ENCODE measurements at places on chromosomes 6 and 20.

GRCh38 chr6:159966339-159966738 lies 2.5 kb upstream of the IGF2R start:
- no peak for DNase-seq

DNA sequence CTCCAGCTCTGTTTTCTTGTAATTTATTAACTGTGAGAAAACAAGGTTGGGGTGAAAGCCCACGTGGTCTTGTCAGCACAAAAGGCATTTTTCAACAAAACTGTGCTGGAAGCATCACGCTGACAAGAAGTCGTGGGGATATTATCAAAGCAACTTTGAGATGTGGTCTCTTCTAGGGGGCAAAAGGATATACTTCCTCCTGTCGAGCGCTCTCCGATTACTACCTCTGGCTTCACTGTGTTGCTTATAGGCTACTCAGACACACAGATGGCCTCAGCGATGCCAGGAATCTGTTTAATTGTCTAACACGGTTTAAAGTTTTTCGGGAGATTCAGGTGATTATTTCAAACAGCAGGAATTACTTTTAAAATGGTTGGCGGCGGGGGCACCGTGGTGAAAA lies 275.9 kb upstream of the SOX4 start:
- no peak for DNase-seq

- DNase-seq: no peak
Measured at GRCh38 chr6:106370639-106371038, 10.1 kb downstream of the CRYBG1 start.

GRCh38 chr6:48664826-48665225 lies 553.8 kb upstream of the PTCHD4 start:
- no peak for DNase-seq

DNA sequence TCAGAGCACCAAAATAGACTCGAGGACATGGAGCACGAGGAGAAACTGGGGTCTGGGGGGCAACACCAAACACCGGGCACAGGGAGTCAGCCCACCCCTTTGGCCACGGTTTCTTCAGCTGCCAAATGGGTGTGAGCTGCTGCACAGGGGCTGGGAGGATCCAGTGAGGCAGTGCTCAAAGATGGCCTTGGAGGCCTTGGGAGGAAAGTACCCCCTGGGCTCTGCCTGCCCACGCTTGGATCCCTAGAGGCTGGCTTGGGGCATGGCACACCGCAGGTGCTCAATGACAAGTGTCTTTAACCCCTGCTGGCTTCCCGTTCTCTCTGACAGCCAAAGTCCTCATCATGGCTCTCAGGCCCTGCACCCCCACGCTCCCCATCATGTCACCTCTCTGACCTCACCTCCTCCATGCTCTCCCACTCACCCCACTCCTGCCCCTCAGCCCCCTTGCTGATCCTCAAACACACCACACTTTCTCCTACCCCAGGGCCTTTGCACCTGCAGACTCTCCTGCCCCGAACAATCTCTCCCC lies 190.3 kb downstream of the ANKRD60 start:
- DNase-seq: no peak

DNA sequence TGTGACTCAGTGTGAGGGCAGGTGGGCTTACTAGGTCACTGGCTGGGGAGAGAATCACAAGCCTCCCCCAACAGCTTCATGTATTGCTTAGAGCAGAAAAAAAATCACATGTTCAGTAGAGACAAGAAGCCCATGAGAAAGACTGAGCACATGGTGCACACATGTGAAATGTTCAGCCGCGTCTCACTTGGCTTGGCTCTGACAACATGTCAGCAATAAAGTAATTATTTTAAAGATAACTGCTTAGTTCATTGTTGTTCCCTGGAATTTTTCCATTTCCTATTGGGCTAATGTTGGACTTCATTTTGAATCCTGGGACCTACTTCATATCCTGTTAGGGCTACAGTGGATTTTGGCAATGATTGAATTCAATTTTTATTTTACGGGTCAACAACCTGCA lies 222.6 kb downstream of the C6orf118 start:
- peak; percentile 8 for DNase-seq

DNA sequence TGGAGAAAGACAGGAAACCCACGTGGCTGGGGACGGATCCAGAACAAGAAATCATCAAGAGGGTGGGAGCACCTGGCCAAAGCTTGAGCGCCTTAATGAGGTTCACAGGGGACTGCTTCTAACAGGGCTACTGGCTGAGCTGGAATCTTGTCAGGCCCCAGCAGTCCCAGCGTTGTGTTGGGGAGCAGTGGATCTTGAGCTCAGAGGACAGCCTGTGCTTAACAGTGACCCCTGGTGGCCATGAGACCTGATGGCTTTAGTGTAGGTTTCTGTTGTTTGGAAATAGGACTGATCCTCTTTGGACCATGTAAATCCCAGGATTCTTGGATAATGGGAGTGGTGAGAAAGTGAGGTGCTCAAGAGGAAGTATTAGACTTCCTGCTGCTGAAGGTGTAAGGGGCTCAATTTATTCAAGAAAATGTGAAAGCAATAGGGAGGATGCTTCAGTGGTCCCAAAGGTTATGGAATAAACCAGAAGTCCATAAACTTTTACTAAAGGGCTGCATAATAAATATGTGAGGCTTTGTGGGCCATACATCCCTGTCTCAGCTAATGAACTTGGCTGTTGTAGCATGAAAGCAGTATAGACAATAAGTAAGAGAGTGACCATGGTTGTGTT lies 216.2 kb downstream of the NFATC2 start:
- no peak for DNase-seq

- no peak for DNase-seq
Measured at GRCh38 chr20:931401-931800, 15.3 kb upstream of the ANGPT4 start.

DNA sequence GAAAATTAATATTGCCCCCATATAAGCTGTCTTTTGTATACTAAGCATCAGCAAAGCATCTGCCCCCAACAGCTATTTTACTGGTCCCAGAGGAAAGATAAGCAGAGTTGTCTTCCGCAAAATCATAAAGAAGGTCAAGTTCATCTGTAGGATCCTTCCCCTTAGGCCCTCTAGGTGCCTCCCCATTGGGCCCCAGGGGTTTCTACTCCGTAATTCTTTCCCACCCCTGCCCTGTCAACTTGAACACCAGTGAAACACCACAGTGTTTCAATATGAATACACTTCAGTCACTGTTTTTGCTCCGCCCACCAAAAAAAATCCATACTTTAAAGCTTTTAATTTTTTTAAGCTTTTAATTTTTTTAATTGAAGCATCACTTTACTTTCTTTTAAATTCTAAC lies 159.2 kb downstream of the ATXN1 start:
- no peak for DNase-seq

DNA sequence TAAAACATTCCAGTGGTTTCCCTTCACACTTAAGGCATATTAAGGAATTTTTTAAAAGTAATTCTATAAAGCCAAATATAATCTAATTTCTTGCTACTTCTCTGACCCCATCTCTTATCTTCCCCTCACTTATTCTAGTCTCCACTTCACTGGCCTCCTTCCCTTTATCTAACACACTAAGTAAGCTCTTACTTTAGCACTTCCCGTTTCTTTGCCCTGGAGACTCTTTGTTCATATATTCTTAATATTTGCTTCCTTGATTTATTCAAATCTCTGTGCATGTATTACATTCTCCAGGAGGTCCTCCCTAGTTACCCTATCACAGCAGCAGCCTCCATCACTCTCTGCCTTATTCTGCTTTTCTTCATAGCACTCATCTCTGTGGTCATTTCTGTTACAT lies 20.3 kb downstream of the GTPBP2 start:
- DNase-seq: no peak

GRCh38 chr6:2641044-2641725 lies 109.5 kb downstream of the MYLK4 start:
- DNase-seq: no peak

- no peak for DNase-seq
Measured at GRCh38 chr20:17999566-17999965, 30.7 kb downstream of the MGME1 start.

- DNase-seq: no peak
Measured at GRCh38 chr6:23243854-23244253, 674.5 kb downstream of the HDGFL1 start.

- DNase-seq: no peak
Measured at GRCh38 chr20:57568088-57568896, 7.4 kb downstream of the PCK1 start.

DNA sequence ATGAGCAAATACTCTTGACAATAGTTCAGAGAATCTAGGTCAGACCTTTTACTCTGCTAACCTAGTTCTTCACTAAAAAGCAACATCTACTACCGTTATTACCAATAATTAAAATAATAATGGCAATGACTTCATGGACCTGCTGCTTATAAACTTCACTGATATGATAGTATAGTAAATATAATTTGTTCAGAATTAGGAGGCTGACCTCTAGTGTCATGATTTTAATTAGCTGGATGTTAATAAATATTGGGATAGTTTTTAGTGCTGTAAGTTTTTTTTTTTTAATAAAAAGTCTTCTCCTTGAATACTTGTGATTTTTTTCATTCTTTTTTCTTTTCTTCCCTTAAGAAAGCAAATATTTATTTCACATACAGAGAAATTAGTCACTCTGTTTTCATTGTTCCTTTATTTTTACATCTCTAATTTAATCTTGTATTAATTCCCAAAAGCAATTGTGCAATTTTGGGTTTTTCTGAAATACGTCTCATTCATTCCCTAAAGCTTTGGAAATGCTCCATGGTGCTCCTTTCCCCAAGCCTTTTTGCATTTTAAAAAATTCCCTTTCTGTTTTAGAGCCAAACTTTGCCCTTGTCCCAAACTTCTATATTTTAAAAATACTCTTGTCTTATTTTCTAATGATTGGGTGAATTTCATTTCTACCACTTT lies 46.6 kb upstream of the UST start:
- peak; percentile 1 for DNase-seq

DNA sequence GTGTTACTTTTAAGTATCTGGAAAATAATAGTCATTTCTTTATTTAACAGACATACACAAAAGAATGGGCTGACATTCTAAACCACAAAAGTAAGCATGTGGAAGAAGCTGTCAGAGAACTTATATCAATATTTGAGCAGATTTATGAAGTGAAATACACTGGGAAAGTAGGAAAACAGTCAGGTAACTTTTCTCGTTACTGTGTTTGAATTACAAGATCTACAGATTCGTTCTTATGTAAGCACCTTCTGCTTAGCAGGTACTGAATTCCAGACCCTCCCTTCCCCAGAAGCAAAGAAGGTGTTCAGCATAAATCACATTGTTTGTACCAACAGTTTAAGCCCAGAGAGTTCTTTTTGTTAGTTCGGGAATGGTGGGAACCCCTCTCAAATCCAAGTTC lies 88.0 kb downstream of the DNAH8 start:
- peak; percentile 72 for DNase-seq

GRCh38 chr6:150001295-150002008 lies 23.9 kb downstream of the RAET1L start:
- DNase-seq: no peak

GRCh38 chr20:32523613-32524213 lies 61.4 kb downstream of the NOL4L start:
- DNase-seq: no peak

DNA sequence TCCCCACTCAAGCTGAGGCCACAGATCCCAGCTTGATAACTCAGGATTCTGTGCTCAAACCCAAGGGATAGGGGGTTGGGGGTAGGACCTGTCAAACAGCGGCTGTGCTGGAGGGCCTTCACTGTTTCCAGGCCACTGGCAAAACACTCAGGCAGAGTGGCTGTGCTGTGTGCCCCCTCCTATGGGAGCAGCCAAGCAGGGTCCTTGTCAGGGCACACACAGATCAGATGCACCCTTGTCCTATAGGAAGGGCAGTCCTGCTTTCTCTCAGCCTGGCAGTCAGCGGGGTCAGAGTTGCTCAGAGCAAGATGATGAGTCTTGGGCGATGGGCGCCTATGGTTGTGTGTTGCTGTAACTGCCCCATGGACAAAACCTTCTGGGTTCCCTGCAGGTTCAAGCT lies 554.8 kb downstream of the TBC1D32 start:
- DNase-seq: no peak

DNA sequence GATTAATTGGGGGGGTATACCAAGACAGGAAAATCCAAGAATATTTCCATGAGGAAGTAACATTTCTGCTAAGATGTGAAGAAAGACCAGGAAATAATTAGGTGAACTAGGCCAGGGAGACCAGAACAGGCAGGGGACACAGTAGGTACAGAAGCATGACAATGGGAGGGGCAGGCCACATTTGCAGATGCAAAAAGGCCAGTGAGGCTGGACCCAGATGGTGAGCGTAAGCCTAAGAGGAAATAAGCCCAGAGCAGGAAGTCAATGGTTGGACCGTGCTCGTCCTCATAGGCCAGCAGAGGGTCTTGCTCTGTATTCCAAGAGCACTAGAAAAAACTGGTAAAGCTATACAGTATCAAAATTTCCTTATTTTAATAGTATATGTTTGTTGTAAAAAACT lies 9.4 kb downstream of the CEP162 start:
- DNase-seq: no peak

- no peak for DNase-seq
Measured at GRCh38 chr20:36717657-36718056, 28.2 kb downstream of the NDRG3 start.

DNA sequence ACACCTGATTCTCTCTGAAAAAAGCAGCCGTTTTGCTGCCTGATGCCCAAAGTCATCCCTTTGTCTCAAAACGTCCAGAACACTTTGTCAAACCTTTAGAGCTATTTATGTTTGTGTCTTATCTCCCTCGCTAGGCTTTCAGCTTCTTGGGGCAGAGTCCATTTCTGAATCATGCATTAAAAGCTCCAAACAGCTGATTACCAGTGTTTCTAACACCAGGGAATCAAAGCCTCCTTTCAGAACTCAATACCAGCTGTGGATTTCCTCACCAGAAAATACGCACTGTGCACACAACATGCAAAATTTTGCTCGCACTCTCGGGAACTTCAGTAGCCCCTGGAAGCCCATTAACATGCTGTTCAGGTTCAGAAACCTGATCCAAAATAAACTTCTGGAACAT lies 333.3 kb downstream of the HACE1 start:
- DNase-seq: no peak

GRCh38 chr20:47677635-47678453 lies 107.4 kb downstream of the SULF2 start:
- DNase-seq: no peak

GRCh38 chr6:24738741-24739140 lies 19.8 kb upstream of the C6orf62 start:
- peak; percentile 89 for DNase-seq

GRCh38 chr6:30175765-30176164 lies 12.4 kb downstream of the TRIM15 start:
- DNase-seq: no peak

- DNase-seq: peak; percentile 27
Measured at GRCh38 chr6:41278699-41279405, 7.6 kb downstream of the TREM1 start.

DNA sequence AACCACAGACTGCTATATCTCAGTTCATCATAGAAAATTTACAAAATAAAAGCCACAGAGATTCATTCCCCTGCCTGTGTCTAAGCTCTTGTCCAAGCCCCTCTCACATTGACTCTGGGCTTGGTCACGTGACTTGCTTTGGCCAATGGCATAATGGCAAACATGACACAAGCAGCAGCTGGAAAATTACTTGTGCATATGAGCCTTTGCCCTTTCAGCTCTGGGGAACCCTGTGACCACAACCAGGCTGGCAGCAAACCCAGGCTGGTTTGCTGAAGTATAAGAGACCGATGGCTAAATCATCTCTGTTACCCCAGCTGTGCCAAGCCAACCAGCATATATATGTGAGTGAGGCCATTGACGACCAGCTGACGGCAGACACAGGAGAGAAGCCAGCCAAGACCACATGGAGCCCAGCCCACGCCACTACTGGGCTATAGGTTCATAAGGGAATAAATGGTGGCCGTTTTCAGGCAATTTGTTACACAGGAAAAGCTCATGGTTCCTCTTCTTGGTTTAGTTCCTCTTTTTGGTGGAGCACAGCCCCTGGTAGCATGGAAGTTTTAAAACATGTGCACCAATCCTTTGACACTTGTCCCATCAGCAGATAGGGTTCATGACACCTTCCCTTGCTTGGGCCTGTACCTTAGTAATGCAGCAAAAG lies 31.8 kb upstream of the RSPO4 start:
- DNase-seq: no peak
